Renal cortical epithelial cell (primary cell): ENCODE measurements at places on chromosomes 12 and 14. TPM values are rescaled to one million over a fixed set of nuclear protein-coding genes. Genes with fewer than 3 reads are reported as not detected.

DNA sequence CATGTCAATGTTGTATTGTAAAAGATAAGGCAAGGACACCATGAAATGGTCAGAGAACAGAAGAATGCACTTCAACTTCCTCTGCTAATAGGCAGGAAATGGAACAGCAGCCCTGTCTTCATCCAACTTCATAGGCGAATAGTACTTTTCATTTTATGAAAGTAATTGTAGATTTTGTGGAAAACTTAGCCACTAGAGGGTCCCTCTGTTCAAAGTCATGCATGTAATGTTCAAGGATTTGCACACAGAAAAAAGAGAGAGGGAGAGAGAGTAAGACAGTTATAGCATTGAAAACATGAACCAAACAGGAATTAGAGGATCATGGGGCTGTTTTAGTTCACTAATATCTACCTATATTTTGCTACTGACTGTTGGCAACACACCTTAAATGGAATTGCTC, 172.2 kb downstream of the FLRT2 start:
- no peak for DNase-seq

GRCh38 chr14:75344411-75344810, 65.8 kb downstream of the FOS start:
- DNase-seq: no peak

GRCh38 chr14:41642367-41642766, 35.7 kb downstream of the LRFN5 start:
- DNase-seq: no peak

DNA sequence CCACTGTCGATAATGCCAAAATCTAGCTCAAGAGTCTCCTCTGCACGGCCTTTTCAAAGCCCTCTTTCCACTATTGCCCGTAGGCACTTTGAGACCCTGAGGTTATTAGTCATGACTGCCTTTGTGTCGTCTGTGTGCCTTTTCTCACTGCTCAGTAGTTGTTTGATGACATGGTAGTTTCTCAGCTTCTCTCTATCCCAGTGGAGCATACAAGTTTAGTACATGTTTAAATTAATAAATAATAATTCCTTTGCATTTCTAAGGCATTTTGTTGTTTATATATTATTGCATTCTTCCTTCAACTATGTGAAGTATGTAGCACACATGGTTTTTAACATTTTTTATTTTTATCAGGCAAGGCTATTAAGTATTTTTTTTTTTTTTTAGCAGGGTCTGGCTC, 458.1 kb downstream of the PCNX1 start:
- no peak for DNase-seq

DEGS2 gene
- total RNA-seq: 0.20 TPM in 1 of 2 replicates, not detected in the other

TRIAP1 gene
- total RNA-seq: 25.5 and 35.4 TPM in 2 replicates

SIX4 gene
- 5.6 and 11.3 TPM in 2 replicates for total RNA-seq

RFLNA gene
- 19.2 and 56.8 TPM in 2 replicates for total RNA-seq

- no peak for DNase-seq
Measured at GRCh38 chr14:23117371-23118020, 1.6 kb downstream of the CEBPE start.

GRCh38 chr12:122336015-122336946, 70.0 kb upstream of the VPS33A start:
- DNase-seq: peak; percentile 14

DNA sequence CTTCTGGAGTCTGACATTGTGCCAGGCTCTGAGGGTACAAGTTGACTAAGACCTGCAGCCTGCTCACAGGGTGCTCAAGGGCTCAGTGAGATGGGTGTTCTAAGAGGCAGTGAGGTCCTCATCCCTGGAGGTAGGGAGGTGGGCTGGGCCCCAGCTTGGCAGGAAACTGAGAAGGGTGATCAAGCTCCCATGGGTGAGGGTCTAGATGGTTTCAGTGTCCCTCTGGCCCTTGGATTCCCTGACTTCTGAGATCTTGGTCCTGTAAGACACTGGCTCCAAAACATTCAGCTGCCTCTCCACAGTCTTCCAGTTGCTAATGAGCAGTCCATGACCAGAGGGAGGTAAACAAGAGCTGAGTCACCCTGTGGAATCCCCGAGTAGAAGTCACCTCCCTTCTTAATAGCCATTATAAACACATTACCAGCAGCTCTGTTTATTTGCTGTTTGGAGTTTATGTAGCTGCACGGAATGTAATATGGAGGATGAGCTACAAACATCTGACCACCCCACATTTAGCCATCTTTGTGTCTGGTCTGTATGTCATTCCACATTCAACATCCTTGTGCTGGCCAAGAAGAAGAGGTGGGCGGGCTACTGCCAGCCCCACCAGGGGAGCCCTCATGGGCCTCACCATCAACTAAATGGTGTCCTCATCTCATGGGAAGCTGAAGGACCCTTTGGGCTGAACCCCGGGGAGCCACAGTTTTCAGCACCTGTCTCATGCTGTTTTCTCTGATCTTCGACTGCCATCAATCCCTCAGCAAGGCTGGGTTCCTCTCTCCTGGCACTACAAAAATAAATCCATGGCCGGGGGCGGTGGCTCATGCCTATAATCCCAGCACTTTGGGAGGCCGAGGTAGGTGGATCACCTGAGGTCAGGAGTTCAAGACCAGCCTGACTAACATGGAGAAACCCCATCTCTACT, 37.2 kb upstream of the BDKRB2 start:
- peak; percentile 96 for DNase-seq

- DNase-seq: no peak
Measured at GRCh38 chr14:83830316-83830715, 1699.6 kb upstream of the FLRT2 start.

- DNase-seq: no peak
Measured at GRCh38 chr12:69704357-69704756, 5.3 kb upstream of the BEST3 start.

GRCh38 chr12:115979851-115980250, 297.6 kb downstream of the MED13L start:
- DNase-seq: no peak

TMCC3 gene
- total RNA-seq: 10.3 and 19.4 TPM in 2 replicates

- no peak for DNase-seq
Measured at GRCh38 chr12:93060666-93061472, 131.8 kb upstream of the EEA1 start.

GRCh38 chr12:110104188-110105094, 19.7 kb upstream of the IFT81 start:
- DNase-seq: peak; percentile 5

DNA sequence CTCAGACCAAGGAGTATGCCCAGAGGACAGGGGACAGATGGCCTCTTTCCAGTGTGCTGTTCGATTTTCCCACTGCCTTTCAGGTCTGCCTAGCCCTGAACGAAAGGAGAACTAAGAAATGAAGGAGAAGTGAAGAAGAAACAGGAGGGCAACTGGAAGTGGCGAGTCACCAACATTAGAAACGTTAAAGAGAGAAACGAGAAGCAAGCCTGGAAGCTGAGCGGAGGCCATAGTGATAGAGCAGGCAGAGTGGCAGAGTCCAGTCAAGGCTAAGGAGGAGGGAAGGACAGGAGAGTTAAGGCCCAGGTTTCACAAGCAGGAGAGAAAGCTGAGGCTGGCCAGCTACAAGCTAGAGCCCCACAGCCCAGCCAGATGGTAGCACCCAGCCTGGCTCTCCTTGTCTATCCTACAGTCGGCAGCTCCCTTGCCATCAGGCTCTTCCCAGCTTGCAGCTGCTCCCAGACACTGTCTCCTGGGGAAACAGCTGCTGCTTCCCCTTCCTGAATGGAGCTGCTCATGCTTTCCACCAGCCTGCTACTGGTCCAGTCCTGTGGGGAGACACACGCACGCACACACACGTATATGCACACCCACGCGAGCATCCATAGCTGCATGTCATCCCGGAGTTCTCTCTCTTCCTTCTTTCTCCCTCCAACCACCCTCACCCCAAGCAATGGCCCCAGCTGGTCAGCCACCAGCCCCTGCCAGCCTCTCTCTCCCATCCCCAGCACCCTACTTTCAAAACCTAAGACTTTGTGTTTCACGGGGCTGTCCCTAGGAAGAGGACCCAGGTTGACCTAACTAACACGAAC, 139.7 kb upstream of the CCND2 start:
- no peak for DNase-seq

DNA sequence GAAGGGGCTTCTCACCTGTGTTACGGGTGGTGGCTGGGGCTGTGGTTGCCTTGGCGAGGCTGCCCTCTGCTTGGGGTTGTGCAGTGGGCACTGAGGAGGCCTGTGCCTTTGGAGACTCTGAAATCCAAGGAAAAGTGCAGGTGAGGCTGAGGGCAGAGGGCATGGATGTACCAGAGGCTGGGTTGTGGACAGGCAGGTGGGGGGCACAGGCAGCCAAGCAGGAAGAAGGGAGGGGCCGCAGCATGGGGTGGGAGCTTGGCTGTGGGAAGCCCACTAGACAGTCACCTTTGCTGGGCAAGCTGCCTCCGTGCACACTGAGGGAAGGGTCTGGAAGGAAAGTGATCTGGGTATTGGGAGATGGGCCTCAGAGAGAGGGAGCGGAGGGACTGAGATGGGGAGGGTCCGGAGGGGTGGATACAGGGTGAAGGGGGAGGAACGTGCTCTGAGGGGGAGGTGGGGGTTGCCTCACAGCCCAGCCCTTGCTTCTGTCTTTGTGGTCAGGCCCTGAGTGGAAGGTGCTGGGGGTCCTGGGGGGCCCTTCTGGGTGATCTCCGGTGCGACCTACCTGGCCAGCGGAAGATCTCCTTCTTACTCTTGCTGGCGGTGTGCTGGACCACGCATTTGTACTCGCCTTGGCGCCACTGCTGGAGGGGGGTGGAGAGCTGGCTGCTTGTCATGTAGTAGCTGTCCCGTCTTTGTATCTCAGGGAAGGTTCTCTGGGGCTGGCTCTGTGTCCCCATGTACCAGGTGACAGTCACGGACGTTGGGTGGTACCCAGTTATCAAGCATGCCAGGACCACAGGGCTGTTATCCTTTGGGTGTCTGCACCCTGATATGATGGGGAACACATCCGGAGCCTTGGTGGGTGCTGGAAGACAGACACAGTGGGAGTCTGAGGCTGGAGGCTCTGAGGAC, 318.7 kb downstream of the TMEM121 start:
- no peak for DNase-seq

PTCSC3 gene
- total RNA-seq: not detected in 2 replicates

- no peak for DNase-seq
Measured at GRCh38 chr12:121678305-121678704, 8.9 kb upstream of the MORN3 start.

DNA sequence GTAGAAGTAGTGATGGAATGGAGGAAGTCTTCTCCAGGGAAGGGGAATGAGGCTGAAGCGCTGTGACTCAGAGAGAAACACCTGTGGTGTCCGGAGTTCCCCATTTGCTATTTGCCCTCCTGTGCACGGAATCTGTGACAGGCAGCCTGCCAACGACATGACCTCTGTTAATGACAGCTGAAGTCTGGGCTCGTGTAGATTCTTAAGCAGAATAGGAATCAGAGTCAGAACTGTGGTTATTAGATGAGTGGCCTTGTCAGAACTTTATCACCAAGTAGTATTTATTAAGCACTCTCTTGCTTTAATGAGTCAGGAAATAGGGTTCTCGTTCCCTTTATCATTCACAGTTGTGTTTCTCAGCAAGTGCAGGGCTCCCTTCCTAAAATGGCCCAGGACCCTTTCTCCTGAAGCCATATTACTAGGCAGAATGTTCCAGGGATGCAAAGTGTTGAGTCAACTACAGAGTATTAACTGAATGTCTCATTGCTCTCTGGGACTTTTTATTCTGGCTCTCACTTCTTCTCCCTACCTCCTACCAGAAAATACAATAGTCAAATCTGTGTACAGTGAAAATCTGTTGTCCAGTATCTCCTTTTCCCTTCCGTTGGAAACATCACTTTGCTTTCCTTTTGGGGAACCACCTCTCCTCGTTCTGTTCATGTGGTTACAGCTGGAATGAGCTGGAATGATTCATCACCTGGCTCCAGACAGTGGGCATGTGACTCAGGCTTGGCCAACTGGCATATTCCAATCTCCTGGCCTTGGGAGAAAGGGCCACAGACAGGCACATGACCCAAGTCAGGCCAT, 77.8 kb upstream of the MAX start:
- peak; percentile 96 for DNase-seq

DNA sequence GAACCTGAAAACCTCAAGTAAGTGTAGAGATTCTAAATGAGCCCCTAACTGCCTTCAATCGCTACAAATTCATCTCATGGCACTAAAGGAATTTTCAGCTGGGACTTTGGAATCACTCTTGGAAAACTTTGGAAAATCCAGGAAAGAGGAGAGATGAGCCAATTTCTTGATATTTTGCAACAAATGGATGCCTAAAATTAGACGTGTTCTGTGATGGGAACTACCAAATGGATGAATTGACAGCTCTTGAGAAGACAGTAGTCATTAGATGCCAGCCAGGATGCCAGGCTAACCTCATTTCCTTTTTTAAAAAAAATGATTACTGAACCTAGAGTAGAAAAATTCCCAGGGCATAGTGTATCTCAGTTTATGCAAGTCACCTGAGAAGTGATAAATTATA, 78.3 kb downstream of the NPAS3 start:
- no peak for DNase-seq

DNA sequence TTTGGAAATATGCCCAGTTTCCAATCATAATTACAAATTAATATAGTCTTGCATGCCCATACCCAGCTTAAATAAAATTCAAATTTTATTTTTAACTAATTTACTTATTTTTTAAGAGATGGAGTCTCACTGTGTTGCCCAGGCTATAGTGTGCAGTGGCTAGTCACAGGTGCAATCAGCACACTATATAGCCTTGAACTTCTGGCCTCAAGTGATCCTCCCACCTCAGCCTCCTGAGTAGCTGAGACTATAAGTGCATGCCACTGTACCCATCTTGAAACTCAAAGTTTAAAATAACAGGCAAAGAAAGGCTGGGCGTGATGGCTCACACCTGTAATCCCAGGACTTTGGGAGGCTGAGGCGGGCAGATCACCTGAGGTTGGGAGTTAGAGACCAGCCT, 10.3 kb downstream of the MLH3 start:
- no peak for DNase-seq

DNA sequence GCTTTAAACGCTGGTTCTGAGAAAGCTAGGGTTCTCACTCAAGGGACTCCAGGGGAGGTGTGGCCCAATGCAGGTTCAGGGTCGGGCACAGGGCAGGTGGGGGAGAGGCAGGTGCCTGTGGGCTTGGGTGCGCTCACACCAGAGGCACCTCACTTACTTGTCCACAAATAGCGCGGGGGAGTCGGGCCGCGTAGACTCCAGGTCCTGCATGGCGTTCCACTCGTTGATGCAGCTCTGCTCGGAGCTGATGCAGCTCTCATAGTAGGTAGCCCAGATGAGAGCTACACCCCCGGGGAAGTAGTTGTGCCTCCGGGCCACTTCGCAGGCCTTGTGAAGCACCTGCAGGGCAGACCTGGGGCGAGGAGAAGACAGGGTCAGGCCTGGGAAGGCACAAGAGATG, 49.9 kb downstream of the SSH1 start:
- DNase-seq: no peak

- DNase-seq: peak; percentile 2
Measured at GRCh38 chr14:59997449-59997848, 77.5 kb downstream of the LRRC9 start.

- DNase-seq: no peak
Measured at GRCh38 chr12:64286521-64286920, 64.4 kb upstream of the KICS2 start.

DNA sequence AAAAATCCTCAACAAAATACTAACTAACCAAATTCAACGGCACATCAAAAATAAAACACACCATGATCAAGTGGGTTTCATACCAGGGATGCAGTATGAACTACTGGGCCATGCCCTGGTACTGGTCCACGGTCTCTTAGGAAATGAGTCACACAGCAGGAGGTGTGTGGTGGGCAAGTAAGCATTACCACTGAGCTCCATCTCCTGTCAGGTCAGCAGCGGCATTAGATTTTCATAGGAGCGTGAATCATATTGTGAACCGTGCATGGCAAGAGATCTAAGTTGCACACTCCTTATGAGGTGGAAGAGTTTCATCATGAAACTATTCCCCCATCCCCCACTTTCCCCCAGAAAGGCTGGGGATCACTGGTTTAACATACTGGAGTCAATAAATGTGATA, 6.7 kb upstream of the LGR5 start:
- no peak for DNase-seq
